AG09309 (cell line): ENCODE measurements at places on chromosomes 11 and 22.

- DNase-seq: no peak
Measured at GRCh38 chr11:112160091-112160848, 3.6 kb downstream of the IL18 start.

DNA sequence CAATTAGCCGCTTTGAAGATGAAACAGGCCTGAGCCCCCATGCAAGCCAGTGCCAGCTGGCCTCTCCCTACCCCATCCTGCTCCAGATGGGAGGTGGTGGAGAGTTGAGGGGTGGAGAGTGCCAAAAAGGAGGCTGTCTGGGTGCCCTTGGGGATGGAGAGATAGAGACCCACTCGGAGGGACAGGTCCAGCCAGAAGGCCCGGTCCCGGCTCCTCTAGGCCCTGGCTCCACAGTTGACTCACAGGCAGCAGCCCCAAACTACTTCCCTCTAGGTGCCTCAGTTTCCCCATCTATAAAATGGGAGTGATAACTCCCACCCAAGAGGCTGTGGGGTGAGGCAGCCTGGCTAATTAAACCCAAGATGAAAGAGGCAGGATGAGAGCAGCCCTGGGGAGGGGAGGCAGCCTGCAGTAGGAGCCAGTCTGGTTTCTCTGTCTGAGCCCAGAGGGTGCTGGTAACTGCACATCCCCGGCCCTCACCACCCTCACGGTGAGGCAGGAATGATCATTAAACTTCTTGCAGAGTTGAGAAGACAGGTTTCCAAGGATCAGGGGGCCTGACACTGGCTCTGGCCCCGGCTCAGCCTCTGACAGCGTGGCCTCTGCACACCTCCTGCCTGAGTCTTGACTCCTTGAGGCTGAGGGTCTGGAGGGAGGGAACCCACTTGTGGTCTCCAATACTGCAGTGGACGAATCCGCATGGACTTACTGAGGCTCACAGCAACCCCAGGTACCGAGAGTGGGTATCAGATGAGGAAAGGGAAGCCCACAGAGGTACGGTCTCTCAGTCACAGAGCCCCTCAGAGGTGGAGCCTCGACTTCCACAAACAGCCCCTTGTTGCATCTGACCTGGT is 1.4 kb upstream of the AP5B1 start:
- DNase-seq: no peak

GRCh38 chr11:83546368-83546767 is 260.2 kb upstream of the CCDC90B start:
- no peak for DNase-seq

- DNase-seq: no peak
Measured at GRCh38 chr11:128235426-128235825, 351.9 kb downstream of the ETS1 start.

DNA sequence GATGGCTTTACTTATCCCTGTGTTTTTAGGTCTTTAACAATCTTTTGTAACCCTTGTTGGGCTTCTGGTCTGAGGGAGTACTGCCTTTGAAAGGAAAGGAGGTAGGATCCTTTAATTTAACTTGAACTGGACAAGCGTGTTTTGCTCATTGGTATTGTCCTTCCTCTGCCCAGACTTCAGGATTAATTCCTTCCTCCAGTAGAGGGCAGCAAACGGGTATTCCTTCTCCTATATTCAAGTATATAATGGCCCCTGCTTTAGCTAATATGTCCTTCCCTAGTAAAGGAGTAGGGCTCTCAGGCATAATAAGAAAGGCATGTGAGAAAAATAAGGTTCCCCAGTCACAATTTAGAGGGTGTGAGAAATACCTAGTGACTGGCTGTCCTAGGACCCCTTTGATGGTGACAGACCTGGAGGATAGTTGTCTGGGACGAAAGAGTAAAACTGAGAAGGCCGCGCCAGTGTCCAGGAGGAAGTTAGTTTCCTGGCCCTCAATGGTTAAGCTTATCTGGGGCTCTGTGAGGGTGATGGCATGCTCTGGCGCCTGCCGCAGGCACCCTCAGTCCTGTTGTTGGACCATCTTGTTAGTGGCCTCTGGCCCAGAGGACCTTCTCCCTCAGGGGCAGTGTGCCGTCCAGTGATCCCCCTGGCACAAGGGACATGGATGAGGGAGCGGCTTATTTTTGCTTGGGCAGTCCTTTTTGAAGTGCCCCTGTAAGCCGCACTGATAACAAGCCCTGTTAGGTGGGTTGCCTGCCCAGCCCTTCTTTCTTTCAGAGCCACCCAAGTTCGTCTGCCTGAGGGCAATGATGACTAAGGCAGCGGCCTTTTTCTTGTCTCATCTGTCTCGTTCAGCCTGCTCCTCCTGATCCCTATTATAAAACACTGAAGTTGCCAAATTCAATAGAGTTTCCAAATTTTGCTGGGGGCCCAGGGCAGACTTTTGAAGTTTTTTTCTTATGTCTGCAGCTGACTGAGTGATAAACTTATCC is 51.8 kb downstream of the C11orf71 start:
- peak; percentile 51 for DNase-seq

GRCh38 chr11:113242767-113243397 is 71.5 kb upstream of the TTC12 start:
- peak; percentile 24 for DNase-seq

DNA sequence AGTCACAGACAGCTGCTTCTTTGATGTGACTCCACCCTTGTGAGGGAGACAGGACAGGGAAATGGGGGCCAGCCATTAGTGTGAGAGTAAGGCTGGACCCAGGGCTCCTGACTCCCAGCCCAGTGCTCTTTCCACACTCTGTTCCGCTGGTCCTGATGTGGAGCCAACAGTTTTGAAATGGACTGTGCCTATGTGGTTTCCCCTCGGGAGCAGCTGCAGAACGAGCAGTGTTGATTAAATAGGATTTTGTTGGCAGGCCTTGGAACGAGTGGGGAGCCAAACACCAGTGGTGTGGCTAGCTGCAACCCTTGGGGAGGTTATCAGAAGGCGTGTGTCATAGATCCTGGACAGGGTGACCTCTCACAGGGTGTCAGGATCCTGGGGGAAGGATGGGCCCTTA is 66.5 kb upstream of the AMPD3 start:
- no peak for DNase-seq

DNA sequence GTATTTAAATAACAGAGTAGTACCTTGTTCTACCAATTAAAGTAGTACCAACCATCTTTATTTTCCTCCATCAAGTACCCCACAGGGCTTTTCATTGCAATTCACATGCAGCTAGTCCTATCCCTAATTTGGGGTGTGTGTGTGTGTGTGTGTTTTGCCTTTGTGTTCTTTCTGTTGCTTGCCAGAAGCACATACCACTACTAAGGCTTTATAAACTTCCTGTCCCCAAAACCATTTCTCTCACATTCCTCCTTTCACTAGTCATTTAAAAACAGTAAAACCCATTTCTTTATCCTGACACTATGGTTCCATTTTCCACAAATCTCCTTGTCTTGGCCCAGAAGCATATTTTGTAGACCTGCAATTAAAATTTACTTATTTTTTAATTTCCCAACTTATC is 54.6 kb downstream of the SLC36A4 start:
- no peak for DNase-seq

DNA sequence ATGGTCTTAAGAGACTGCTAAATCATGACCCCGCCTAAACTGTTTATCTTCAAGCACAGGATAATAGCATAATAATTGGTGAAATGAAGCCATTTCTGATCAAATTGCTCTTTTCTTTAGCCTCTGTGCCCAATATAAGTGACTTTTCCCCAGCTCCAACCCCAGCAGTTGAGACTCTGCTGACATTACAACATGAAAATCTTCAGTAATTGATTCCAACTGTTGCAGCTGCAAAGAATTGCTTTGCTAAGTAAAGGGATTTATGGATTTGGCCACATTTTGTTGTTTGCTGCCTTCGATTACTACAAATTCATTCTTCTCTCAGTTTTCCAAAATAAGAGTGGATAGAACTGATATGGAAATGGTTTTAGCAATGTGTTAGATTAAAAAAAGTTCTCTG is 576.7 kb upstream of the LRRC4C start:
- no peak for DNase-seq
